Stimulated activated CD8-positive, alpha-beta memory T cell treated with anti-CD3 and anti-CD28 coated beads, Interleukin-15, amount 100 ng/mL, for 48 hours (primary cell): ENCODE measurements at places on chromosomes 11 and 22.

DNA sequence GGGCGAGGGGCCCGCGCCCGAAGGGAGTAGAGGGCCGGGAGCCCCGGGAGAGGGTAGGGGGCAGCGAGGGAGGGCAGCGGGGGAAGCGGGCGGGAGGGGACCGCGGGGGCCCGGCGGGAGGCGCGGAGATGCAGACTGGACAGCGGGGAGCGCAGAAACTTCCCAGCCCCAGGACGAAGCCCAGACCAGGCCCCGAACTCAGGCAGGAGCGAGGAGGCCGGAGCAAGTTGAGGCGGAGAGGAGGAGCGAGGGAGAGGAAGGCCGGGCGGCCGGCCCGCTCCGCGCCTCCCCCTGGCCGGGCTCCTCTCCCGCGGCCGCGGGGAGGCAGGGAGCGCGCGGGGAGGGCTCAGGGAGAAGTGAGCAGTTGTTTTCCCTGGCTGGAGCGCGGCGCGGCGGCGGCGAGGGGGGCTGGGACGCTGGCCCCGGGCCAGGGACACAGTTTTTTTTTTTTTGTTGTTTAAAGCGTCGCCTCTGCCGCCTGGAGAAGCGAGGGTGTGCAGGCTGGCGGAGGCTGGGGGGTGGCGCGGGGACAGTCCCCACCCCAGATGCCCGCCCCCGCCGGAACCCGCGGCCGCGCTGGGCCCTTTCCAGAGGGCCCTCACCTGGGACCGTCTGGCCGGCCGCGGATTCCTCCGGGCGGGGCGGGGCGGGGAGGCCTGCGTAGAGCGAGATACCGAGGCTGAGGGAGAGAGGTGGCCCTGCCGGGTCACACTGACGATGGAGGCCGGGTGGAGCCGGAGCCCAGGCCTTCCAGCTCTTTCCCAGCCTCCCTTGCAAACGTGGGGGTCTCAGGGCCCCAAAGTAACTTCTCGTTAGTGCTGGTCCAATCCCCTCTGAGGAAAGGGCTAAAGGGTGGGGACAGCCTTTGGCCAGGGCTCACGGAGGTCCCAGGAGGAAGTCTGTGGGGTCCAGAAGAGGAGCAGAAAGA, at the start of gene LTBP3:
Gene LTBP3, minus strand, starts transcription at position 358 of the 928 bp plus-strand sequence. CDS start 400 bp downstream, outside the sequence.
- DNase-seq, result no peak

GRCh38 chr11:118532091-118532490, 1.1 kb downstream of the TMEM25 start:
- no peak for DNase-seq

DNA sequence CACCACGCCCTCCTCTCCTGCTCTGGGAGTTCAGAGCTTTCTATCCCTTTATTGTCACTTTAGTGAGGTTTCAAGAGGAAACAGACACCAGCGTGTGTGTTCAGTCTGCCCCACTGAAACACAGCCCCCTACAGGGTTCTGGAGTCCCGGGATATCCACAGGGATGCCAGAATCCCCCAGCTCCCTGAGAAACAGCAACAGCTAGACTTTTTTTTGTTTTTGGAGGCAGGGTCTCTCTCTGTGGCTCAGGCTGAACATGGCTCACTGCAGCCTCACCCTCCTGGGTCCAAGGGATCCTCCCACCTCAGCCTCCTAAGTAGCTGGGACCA, 10.4 kb downstream of the SULT4A1 start:
- no peak for DNase-seq

DNA sequence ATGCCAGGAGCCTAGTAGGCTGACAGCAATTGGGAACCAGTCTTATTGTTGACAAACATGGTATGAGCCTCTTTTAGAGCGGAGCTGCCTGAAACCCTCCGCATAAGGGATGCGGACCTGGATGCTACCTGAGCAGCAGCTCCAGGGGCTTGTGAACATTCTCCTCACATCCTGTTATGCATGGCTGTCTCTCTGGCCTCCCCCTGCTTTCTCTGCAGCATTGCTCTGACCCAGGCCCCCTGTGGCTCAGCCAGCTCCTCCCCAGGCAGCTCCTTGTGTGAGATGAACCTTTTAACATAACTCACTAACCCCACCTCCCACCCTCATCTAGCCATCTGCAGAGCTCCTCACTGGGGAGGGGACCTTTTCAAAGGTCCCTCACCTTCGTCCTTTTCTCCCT, 6.0 kb downstream of the BMAL1 start:
- DNase-seq, result no peak

DNA sequence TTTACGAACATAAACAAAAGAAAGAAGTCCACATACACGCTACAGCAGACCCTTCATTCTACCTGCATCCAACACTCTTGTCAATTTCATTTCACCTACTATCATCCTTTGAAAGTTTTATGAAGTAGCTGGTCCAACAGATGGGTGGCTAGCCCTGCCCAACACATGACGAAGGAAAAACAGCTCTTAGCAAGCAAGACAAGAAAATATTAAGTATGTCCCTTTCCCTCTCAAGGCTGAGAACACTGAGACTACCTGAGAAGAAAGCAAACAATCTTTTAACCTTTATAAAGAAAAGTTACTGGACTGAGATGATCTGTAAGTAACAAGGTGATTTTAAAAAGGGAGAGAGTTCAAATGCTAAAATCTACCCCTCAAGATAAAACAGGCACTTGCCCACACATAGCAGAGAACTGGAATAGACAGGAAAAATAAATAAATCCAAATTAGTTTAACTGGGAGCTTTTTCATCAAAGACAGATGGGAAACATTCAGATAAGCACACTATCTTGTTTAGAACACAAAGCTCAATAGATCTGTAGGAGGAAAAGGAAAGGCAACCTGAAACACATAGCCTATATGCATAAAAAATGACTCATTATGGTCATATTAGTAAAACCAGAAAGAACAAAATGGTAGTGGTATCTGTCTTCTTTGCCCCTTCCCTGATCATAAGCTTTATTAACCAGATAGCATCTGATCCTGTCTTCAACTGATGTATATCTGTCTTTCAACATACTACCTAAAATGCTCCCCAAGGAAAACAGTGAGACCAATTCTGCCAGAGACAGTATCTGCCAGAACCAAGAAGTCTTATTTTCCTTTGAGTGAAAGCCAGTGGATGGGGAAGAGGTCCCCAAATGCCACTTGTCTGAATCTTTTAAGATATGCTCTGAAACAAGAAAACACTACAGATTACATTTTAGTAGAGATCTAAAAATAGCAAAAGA, 104.3 kb downstream of the MRTFA start:
- no peak for DNase-seq

DNA sequence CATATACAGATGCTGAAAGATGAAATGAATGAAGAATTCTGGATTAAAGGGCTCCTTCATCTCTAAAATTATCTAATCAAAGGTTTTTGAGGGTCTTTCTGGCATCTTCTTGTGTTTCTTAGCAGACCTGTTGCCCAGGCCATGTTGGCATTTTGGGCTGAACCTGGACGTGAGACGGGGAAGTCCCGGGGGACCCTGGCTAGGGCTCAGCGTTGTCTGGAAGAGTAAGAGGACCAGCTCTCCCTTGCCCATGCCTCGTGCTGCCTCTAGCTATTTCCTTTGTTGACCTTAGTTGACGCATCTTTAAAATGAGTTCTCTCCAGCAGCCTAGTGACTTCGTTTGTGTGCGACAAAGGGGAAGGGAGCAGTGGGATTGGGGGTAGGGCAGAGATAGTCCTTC, 152.2 kb downstream of the ST3GAL4 start:
- no peak for DNase-seq

DNA sequence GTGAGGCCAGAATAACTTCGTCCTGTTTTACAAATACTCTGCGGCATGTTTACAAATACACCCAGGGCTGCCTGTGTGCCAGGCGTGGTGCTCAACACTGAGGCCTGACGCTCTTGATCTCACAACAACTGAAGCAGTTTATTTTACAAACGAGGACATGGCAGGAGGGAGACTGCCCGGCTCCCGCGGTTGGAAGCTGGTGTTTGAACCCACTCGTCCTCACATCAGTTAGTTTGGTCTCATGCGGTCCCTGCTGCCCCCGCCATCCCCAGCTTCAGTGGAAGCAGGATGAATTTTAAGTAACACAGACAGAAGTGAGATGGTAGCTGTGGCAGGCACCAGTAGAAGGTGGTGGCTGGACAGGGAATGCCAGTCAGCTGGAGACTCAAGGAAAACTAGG, 16.4 kb downstream of the KIAA0930 start:
- no peak for DNase-seq

DNA sequence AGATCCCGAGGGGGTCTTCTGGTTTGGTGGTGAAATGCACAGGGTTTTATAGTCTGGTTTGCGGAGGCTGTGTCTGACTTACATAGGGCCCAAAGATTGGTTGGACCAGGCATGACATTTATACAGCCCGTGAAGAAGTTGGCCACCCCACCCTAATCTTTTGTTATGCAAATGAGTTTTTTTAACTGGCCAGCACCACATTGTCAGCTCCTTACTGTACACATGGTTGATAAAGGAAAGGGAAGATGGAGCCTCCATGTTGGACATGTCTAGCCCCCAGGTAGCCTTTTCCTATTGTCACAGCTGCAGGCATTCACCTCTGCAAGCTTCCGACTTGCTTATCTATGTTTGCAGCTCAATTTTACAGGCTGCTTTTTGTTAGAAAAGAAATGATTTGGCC, 70.1 kb downstream of the WT1 start:
- DNase-seq, result no peak

GRCh38 chr11:106627694-106628093, 390.6 kb downstream of the GUCY1A2 start:
- no peak for DNase-seq

GRCh38 chr11:121567995-121568394, 115.2 kb upstream of the SORL1-AS1 start:
- DNase-seq, result no peak

GRCh38 chr11:81707881-81708280, 1025.8 kb downstream of the FAM181B start:
- DNase-seq, result no peak

DNA sequence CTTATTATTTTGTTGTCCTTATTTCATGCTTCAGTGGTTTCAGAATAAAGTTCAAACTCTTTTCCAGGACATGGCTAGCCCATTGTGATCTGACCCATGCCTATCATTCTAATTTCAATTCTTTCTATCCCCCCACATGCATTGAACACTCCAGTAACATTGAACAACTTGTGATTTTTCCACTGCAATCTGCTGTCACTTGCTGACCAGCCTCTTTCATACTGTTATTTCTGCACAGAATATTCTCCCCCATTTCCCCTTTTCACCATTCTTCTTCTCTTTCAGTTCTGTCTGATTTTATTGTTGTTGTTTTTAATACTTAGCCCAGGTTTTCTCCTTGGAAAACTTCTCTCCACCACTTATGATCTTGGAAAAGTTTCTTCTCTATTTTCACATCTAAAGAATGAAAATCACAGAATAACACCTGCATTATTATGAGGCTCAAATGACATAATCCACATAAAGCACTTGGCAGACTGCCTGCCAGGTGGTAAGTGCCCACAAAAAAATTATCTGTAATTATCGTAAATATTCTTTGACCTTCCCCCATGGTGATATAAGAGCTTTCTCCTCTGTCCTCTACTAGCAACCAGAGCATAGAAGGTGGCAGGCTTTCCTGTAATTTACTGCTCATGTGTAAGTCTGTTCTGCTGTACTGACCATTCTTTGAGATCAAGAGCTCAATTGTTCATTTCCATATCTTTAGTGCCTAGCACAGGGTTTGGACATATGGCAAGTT, 51.9 kb upstream of the EED start:
- no peak for DNase-seq

GRCh38 chr11:79237703-79238102, 203.1 kb downstream of the TENM4 start:
- no peak for DNase-seq

DNA sequence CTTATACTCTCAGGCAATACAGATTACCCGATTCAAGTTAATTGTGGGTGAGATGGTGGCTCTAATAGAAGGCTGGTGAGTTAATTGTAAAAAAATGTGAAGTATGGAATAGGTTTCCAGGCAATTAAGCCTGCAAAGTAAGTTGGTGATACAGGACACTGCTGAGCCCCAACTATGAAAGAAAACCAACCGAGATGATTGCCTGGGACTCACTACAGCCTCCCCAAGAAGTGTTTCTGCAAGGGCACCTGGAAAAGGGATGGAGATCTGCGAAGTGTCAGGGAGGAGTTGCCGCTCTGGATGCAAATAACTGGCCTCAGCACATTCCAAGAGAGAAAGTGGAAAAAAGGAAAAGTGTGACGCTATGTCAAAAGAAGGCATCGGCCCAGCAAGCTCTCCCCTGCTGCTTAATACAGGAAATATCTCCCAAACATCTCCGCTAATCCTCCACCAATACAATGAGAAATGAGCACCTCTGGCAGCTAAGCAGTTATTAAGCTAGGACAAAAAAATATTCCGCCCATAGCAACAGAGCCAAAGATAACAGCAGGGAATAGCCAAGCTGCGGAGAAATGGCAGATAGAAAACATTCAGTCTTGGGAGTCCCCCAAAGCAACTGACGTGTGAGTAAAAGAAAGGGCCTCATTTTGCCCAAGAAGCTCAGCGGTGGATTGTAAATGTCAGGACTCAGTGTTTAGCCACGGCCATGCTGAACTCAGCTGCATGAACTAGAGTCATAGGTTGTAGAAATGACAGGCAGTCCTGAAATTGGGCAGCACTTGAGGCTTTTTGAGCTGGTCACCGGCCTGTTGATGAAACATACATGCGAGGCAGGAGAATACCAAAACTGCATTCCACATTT, 133.7 kb downstream of the SNX19 start:
- DNase-seq, result no peak

DNA sequence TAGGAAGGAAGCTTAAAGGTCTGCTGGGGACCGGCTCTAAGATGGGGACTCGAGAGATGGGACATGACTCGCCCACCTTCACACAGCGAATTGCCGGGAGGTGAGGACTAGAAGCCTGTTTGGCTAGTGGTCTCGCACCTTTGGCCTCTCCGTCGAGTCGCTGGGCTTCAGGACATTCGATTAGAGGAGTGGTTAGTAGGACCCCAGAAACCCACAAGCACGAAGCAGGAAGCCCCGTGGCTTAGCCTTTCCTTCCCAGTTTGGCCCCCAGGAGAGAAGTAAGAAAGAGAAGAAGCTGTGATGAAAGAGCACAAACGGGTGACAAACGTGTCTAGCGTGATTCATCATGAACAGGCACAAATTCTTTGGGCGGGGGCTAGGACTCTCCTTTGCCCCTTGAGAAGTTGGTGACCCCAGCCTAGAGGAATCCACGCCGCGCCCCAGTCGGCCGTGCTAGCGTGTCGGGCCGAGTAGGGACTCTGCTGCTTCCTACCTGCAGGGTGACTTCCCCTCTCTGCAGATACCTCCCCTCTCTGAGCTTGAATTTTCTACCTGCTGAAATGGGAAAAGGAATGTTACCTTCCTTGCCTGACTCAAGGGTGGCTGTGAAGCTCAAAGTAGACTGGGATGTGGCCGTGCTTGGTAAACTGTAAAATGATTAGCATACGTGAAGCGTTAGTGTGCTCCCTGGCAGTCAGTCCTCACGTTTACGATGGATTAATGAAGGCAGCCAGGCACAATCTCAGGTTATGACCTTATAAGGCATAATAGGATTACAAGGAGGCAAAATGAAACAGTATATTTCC, 1.1 kb upstream of the ADM start:
- DNase-seq, result no peak

- no peak for DNase-seq
Observed at GRCh38 chr11:91860661-91861060, 364.0 kb upstream of the FAT3 start.

GRCh38 chr11:74663315-74663714, 67.9 kb downstream of the CHRDL2 start:
- no peak for DNase-seq
